NCI-H1417 (cell line): ENCODE measurements at places on chromosomes 16 and 17.

GRCh38 chr16:4077174-4077649 is 39.0 kb downstream of the ADCY9 start:
- no peak for DNase-seq

DNA sequence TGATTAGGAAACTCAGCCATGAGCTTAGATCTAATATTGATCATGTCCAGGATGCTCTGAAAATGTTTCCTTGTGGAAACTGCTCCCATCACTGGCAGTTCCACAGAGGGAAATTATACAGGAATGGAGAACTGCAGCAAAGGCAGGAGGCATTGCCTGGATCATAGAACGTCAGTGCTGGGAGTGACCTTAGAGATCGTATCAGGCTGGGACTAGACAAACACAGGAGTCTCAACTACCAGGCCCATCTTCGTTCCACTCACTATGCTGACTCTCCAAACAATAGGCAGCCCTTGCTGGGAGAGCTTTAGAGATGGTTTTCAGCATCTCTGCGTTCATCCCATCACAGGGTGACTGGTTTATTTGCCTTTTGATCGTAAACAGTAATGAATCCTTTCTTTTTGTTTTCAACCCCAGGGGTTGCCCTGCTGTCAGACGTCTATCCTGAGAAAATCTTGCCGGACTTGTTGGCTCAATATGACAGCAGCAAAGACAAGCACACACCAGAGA is 130.3 kb downstream of the TANGO6 start:
- peak; percentile 55 for DNase-seq

DNA sequence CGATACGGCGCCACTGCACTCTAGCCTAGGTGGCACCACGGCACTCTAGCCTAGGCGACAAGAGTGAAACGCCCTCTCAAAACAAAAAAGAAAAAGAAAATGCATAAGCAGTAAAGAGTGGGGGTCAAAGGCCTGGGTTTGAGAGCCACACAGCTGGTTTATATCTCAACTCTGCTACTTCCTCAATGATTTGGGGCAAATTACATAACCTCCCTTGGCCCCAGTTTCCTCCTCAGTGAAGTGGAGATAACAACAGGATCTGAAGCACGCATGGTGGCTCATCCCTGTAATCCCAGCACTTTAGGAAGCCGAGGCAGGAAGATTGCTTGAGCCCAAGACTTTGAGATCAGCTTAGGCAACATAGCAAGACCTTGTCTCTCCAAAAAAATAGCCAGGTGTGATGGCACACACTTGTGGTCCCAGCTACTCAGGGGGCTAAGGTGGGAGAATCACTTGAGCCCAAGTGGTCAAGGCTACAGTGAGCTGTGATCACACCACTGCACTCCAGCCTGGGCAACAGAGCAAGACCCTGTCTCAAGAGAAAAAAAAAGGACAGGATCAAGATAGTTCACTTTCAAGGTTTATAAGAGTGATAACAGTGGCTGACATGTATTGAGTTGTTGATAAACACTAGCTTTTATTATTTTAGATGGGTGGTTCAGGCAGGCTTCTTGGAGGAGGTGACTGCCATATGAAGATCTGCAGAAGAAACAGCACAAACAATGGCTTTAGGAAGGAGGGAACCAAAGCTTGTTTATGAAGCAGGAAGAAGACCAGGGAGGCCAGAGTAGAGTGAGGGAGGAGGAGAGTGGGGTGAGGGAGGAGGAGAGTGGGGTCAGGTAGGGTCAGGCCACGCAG is 8.5 kb upstream of the COG1 start:
- no peak for DNase-seq

- no peak for DNase-seq
Observed at GRCh38 chr16:87132361-87133014, 184.7 kb downstream of the C16orf95 start.

DNA sequence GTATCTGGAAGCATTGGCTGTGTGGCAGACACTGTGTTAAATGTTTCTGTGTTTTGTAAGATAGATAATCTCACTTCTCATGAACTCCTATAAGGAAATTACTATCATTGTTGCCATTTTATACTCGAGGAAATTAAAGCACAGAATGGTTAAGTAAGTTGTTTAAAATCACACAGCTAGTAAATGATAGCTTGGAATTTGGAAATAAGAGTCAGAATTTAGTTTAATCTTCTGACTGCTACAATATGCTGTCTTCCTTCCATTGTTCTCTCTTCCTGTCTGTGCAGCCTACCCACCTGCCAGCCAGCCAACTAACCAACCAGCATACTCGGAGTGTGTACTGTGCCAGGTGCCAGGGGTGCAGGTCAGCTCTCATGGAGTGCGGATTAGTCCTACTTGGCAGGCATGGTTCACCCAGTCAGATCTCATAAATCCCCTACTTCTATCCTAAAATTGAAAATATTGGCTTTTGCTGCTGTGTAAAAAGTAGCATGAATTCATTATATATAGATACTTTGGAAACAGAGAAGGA is 79.9 kb upstream of the LGALS9 start:
- peak; percentile 7 for DNase-seq
